ENCODE measurements at places on chromosomes 12 and 14. TPM values are rescaled to one million over a fixed set of nuclear protein-coding genes. Genes with fewer than 3 reads are reported as not detected.

The NDRG2 gene
- 84.5 TPM for total RNA-seq

The RFLNA gene
- 6.0 TPM for total RNA-seq

The SIX6 gene
- not detected for total RNA-seq

The KLRC3 gene
- total RNA-seq: 0.69 TPM

The TDRD9 gene
- total RNA-seq: 0.95 TPM

The APOF gene
- total RNA-seq: not detected

The KRT7 gene
- total RNA-seq: 147 TPM

The RPGRIP1 gene
- 0.48 TPM for total RNA-seq

The POTEM gene
- not detected for total RNA-seq

The PPTC7 gene
- 15.0 TPM for total RNA-seq

The JAG2 gene
- 11.2 TPM for total RNA-seq

The PRPH gene
- total RNA-seq: 9.1 TPM

The C12orf54 gene
- total RNA-seq: 1.5 TPM

The EFS gene
- total RNA-seq: 15.0 TPM

Data from urinary bladder (tissue), 4 donors.